Heart left ventricle (tissue), 16 donors: ENCODE measurements at places on chromosomes 5 and 9. TPM values are rescaled to one million over a fixed set of nuclear protein-coding genes. Genes with fewer than 3 reads are reported as not detected.

HRCT1 gene
- total RNA-seq, result 2.0 TPM

- no peak for DNase-seq
- H3K4me1 ChIP-seq, result peaks cover 30% of the 10 kb centered on the region
- H3K36me3 ChIP-seq, result no peaks in the 10 kb centered on the region
- peak overlapping the region; percentile 88 for H3K27ac ChIP-seq
- H3K4me3 ChIP-seq, result no peak overlapping the region
- H3K27me3 ChIP-seq, result no peaks in the 10 kb centered on the region
These were observed 32.8 kb upstream of the UBAC1 start for GRCh38 chr9:135993765-135994500.

- no peaks in the 10 kb centered on the region for H3K36me3 ChIP-seq
- DNase-seq, result no peak
- no peak overlapping the region for H3K4me3 ChIP-seq
- H3K27me3 ChIP-seq, result no peaks in the 10 kb centered on the region
- no peak overlapping the region for H3K27ac ChIP-seq
These were observed 5.0 kb upstream of the C1QTNF3 start for GRCh38 chr5:34047774-34048572.

DNA sequence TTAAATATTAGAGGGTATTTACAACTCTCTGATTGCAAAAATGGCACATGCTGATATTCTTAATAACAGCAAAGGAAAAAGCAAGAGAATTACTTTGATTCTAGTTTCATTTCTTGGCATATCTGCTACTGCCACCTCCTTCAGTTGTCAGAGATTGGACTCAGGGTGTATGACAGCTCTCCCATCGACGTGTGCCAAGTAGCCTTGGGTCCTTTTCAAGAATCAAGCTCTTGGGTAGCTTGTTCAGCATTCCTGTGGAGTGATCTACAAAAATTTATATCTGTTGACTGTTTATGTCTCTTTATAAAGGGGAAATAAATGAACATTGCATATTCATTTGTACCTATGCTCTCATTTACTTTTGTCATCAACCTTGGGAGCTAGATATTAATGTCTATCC is 315.6 kb downstream of the PRR16 start:
- no peak overlapping the region for H3K27ac ChIP-seq
- no peaks in the 10 kb centered on the region for H3K27me3 ChIP-seq
- H3K4me1 ChIP-seq, result no peaks in the 10 kb centered on the region

DNA sequence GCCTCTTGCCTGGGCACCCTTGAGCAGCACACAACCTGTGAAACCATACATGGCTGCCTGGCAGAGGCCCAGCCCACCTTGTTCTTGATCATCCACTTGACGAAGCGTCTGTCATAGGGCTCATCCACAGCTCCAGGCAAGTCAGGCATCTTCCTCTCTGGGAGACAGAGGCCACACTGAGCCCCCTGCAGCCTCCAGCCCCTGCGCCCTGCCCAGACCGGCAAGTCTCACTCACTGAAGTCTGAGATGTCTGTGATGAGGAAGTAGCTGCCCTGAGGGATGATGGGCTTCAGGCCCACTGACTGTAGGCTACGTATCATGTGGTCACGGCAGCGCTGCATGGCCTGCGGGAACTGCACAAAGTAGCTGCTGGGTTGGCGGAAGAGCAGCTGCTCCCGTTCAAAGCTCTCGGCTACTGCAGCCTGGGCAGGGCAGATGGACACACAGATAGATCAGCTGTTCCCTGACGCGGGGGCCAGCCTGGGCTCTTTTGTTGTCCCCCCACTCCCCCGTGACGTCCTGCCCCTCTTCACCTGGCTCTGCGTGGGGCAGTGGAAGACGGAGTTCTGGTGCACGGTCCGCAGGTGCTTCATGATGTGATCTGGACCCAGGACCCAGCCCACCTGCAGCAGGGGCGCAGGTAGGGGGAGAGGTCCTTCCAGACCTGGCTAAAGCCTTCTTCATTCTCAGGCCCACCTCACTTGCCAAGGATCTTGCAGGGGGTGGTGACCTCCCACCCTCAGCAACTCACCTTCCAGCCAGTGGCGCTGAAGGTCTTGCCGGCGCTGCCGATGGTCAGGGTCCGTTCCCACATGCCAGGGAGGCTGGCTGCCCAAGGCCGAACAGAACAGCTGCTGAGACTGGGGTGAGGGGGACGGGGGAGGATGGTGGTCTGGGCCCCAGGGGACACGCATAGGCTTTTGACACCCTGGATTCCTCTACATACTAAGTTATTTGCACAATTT is 5.9 kb upstream of the SPOUT1 start:
- no peak for DNase-seq
- no peak overlapping the region for H3K27ac ChIP-seq
- no peak overlapping the region for H3K4me3 ChIP-seq
- H3K27me3 ChIP-seq, result no peaks in the 10 kb centered on the region
- no peaks in the 10 kb centered on the region for H3K4me1 ChIP-seq
